Germinal center (tissue), 1 donor: ENCODE measurements at places on chromosomes 3 and 15.

- no peak for DNase-seq
These were observed 131.1 kb downstream of the ADAMTSL3 start for GRCh38 chr15:83784975-83785374.

- DNase-seq = peak; percentile 61
These were observed 2.7 kb downstream of the CHDH start for GRCh38 chr3:53843195-53844177.

- DNase-seq = no peak
These were observed 53.9 kb downstream of the ACAD9 start for GRCh38 chr3:128933213-128933921.

DNA sequence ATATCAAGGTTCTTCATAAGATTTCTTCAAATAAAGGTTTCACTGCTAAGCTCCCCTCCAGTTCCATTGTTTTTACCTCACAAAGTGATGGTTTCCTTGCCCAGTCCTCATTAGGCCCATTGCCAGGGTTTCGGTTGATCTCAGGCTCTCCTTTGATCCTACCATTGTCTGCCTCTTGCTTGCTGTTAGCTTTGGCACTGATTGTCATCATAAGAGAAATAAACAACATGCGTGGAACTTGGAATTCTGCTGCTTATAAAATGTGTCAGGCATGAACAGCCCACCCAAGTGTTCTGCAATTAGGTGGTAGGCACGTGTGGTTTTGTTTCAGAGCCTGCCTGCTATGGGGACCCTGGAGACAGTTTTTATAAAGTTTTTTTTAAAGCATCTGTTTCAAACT lies 107.6 kb upstream of the BFSP2 start:
- no peak for DNase-seq

DNA sequence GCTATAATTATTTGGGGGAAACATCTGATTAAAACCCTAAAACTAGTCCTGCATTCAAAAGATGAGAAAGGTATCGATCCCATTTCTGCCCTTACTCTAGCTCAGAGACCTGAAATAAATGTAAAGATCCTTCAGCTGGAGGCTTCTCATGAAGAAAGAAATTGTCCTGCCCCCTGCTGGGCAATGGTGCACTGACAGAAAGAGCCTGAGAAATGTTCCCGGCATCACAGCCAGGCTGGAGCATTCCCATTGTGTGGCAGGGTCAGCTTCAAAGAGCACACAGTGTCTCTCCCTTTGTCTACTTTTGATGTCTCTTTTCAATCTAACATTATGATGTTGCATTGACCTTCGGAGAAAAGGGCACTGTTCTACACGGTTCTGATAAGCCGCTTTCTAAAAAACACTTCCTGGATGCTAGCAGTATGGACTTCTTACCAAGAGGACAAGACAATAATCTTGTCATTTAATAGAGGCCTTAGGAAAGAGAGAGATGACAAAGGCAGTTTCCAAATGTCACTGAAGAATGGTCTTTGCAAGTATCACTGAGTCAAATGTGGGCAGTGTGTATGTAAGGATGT lies 287.5 kb downstream of the MAGI1 start:
- DNase-seq = no peak

GRCh38 chr15:92958105-92958504 lies 58.0 kb downstream of the CHD2 start:
- no peak for DNase-seq

GRCh38 chr3:78434801-78435200 lies 1333.0 kb downstream of the ROBO1 start:
- no peak for DNase-seq

- no peak for DNase-seq
These were observed 76.6 kb upstream of the ONECUT1 start for GRCh38 chr15:52866698-52867097.

GRCh38 chr3:190614226-190615059 lies 100.6 kb downstream of the IL1RAP start:
- DNase-seq = no peak

DNA sequence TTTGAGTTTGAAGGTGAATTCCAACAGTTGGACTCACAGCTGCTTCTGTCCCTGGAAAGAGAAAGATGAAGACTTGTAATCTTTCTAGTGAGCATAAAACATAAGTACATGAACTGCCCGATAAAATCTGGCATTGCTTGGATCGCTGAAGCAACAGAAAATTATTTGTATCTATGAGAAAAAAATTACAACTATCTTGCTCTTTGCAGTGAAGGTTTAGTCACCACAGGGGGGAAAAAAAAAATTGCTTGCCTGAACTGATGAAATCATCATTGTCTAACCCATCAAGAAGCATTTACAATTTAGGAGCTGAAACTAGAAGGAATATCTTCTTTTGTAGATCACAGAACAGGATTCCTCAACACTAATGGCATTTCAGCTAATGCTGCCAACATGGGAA lies 20.0 kb downstream of the TMEM207 start:
- DNase-seq = no peak
